ENCODE measurements at places on chromosomes 16 and 17. TPM values are rescaled to one million over a fixed set of nuclear protein-coding genes. Genes with fewer than 3 reads are reported as not detected.

Gene KRTAP1-5
- total RNA-seq = not detected

Gene FBXL16
- 0.18 TPM for total RNA-seq

Gene C17orf100
- 6.1 TPM for total RNA-seq

Gene TNFRSF13B
- not detected for total RNA-seq

Gene CSH2
- total RNA-seq = 0.66 TPM

Gene TBC1D3I
- total RNA-seq = 0.80 TPM

Gene OR1F1
- total RNA-seq = not detected

Gene ZNF75A
- total RNA-seq = 51.7 TPM

Gene GPR142
- total RNA-seq = not detected

Gene FOXF1
- total RNA-seq = 2.6 TPM

Gene CACNG3
- total RNA-seq = not detected

Gene IL32
- total RNA-seq = 5.5 TPM

Gene MT1H
- not detected for total RNA-seq

Gene TMIGD1
- total RNA-seq = not detected

Gene ZSCAN10
- 0.09 TPM for total RNA-seq

Gene RTN4RL1
- 0.20 TPM for total RNA-seq

Gene CCDC78
- 2.7 TPM for total RNA-seq

Gene SLC16A6
- total RNA-seq = 0.89 TPM

Gene TM4SF5
- total RNA-seq = not detected

Gene NPIPA3
- 4.5 TPM for total RNA-seq

Gene ZFPM1
- 51.1 TPM for total RNA-seq

Gene MT1M
- not detected for total RNA-seq

Gene EFCAB13
- 4.8 TPM for total RNA-seq

Gene TRAF4
- total RNA-seq = 254 TPM

Gene RHBDL3
- total RNA-seq = 1.2 TPM

Gene MT1E
- not detected for total RNA-seq

Gene CDT1
- 14.6 TPM for total RNA-seq

Gene TBL3
- 37.2 TPM for total RNA-seq

Gene MYH1
- total RNA-seq = not detected

Gene GP1BA
- total RNA-seq = not detected

Gene CAMTA2
- 27.0 TPM for total RNA-seq

Gene SOX9
- 43.2 TPM for total RNA-seq

Gene PLCD3
- total RNA-seq = 46.6 TPM

Gene CFAP119
- 7.4 TPM for total RNA-seq

Gene C17orf50
- not detected for total RNA-seq

Gene RASL10B
- total RNA-seq = 20.5 TPM

Gene APPBP2
- total RNA-seq = 65.5 TPM

Gene SPAG5
- 45.2 TPM for total RNA-seq

Gene EMP2
- total RNA-seq = 51.0 TPM

Data from mesothelial cell of epicardium (in vitro differentiated cells).